H54 (cell line): ENCODE measurements at places on chromosomes 13 and 19.

GRCh38 chr19:21947775-21948174 is 63.0 kb downstream of the ZNF208 start:
- DNase-seq, result no peak

GRCh38 chr13:20016649-20017364 is 58.3 kb downstream of the ZMYM2 start:
- no peak for DNase-seq

- no peak for DNase-seq
These were observed 703 bp downstream of the RASGRP4 start for GRCh38 chr19:38425222-38425809.

DNA sequence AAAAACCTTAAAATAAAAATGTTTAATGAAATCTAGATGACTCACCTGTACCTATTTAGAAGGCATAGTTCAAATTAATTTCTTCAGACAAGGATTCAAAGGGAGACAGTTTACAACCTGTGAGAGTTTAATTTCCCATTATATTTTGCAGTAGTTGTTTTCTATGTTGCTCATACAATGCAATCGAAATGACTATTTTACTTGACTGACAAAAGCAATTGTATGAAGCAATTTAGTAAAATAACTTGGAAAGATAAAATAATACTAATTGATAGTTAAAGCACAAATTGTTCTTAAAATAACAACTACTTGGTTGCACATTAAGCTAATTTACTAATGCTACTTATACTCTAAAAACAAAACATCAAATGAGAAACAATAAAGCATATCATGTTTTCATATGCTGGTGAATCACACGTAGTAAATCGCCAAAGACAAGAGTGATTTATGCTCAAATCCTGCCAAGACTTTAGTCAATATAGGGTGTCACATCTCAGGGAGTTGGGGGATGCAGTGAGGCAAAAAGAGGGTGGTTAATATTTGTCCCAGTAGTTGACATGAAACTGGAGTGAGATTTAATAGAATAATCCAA is 6.4 kb downstream of the DACH1 start:
- DNase-seq, result no peak

- DNase-seq, result no peak
These were observed 227.5 kb upstream of the SERP2 start for GRCh38 chr13:44146138-44146537.

GRCh38 chr13:113029487-113030258 is 60.7 kb downstream of the MCF2L start:
- DNase-seq, result peak; percentile 80

- no peak for DNase-seq
These were observed 516.5 kb downstream of the SUCLA2 start for GRCh38 chr13:47484548-47484947.

GRCh38 chr13:98672947-98673613 is 79.4 kb downstream of the SLC15A1 start:
- DNase-seq, result peak; percentile 92

DNA sequence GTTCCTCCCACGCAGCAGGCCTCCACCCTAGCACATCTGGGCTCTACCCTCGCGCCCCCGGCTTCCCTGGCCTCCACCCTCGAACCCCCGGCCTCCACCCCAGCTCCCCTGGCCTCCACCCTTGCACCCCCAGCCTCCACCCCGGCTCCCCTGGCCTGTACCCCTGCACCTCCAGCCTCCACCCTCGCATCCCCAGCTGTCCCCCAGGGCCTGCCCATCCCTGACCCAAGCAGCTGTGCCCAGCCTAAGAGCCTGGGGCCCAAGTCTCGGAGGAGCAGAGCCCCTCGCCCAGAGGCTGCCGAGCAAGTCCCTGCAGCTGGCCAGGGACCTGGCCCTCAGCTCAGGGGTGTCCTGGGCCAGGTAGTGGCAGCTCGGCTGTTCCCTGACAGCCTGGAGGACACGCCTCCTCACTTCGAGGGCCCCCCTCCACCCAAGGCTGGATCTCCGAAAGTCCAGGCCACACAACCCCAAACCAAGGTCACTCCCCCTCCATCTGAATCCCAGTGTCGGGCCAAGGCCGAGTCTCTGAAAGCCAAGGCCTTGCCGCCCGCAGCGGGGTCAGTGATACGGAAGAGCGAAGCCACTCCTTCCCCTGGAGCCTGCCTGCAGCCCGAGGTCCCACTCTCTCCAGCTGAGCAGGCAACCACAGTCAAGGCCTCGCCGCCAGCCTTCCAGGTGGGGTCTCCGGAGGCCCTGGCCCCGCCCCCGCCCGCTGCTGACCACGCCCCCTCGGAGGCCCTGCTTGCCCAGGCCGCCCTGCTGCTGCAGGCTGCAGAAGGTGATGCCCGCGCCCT is 7.9 kb upstream of the ARHGAP33 start:
- DNase-seq, result no peak

DNA sequence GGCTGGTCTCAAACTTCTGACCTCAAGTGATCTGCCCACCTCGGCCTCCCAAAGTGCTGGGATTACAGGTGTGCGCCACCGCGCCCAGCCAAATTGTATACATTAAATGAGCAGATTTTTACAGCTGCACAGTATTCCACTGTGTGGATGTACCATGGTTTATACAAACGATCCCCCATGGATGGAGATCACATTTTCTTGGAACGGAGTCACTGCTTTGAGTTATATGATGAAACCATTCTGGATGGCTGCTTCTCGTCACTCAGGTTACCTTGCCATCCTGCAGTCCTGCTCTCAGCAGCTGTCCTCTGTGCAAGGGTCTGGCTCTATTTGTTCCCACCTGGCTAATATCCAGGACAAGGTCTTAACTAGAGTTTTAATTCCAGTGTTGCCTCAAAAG is 39.1 kb upstream of the SLC15A1 start:
- no peak for DNase-seq

- no peak for DNase-seq
These were observed 12.6 kb downstream of the KLC3 start for GRCh38 chr19:45352914-45353796.

GRCh38 chr13:32125751-32126150 is 94.2 kb downstream of the FRY start:
- DNase-seq, result no peak

GRCh38 chr19:2586196-2586595 is 110.3 kb downstream of the GADD45B start:
- no peak for DNase-seq
